ENCODE measurements at places on chromosomes 1 and 21.

GRCh38 chr1:51569284-51570062 lies 47.4 kb upstream of the OSBPL9 start:
- peak; percentile 4 for DNase-seq

- no peak for DNase-seq
Measured at GRCh38 chr1:193588311-193589082, 402.1 kb upstream of the B3GALT2 start.

GRCh38 chr1:44460107-44460882 lies 55.2 kb downstream of the RNF220 start:
- no peak for DNase-seq

DNA sequence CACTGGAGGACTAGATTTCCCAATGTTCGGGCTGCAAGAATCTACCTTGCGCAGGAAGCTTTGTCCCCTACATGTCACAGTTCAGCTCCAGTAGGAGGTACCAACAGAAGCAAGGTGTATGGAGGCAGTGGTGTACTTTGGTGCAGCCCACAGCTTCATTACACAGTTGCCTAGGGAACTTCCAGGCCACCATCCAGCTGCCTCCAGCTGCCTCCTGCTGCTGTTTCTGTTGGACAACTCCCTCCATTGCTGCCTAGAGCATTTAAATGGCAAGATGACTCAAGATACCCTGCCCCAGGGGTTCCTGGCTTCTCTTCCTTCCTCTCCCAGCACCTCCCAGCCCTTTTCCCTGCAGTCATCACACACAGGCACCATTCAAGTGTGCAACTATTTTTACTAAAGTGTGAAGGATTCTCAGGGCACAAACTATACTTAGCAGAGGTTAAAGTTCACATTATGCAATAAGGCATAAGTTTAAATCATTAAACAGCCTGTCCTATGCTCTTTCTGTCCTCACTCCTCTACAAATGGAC lies 39.0 kb upstream of the ATP1A1 start:
- no peak for DNase-seq

DNA sequence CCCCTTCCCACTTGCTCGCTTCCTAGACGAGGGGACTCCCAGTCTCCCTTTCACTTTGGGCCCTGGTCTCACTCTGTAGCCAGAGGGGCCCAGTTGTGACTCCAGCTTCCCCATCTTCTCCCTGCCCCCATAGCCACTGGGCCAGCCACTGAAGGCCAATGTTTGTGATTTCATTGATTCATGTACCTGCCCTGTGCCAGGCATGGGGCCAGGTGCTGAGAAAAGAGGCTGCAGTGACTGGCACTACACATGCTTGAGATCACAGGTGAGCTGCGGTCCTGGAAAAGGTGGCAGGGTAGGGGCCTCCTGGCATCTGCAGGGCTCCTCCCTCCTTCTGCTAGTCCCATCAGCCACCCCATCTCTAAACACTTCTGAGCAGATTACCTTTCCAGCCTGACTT lies 345.3 kb upstream of the VAMP3 start:
- no peak for DNase-seq
